ENCODE measurements at places on chromosomes 16 and 17.

- DNase-seq = no peak
These were observed 22.4 kb upstream of the SEC14L1 start for GRCh38 chr17:77118251-77118928.

DNA sequence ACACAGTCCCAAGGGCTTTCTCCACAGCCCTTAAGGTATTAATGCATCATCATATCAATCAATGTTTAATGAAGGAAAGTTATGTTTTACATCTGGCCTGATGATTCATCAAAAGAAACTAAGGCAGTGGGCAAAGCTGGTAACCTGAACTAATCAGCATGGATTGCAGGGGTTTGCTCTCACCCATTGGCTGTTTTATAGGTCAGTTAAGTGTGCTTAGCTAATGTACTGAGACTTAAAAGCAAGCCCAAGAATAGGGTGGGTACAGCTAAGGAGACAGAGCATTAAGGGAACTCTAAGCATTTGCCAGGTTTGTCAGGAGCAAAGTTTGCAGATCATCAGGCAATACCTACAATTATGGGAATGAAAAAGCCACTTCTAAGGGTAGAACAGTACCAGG, 1247.6 kb downstream of the CDH8 start:
- DNase-seq = no peak

GRCh38 chr17:47695429-47696376, 1.7 kb downstream of the TBKBP1 start:
- DNase-seq = no peak

DNA sequence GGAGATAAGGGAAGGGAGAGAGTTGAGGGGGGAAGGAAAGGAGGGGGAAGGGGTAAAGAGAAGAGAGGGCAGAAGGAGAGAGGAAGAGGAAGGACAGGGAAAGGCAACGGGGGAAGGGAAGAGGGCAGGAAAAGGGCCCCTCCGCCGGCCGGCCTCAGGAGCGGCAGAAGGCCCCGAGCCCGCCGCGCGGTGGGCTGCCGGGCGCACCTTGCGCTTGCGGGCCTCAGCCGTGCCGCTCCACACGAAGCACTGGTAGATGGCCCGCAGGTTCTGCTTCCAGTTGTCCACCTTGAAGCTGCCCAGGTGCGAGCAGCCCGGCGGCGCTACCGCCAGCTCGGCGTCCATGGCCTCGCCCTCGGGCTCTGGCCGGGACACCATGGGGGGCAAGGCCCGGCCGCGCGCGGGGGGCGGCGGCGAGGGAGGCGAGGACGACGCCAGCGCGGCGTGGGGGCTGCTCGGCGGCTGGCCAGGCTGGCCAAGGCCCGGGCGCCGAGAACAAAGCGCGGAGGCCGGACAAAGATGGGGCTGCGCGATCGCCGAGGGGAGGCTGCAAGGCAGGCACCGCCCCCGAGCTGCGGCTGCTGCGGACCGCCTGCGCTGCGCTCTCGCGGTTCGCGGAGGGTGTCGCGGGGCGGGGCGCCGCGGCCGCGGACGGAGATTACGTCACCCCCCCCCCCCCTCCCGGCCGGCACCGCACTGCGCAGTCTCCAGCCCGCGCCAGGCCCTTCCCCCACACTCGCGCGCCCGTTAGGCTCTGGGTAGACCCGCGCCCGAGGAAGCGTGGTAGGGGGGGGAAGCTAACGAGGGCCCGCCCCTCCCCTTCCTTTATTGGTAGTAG, at the start of gene USP22:
Gene USP22 (minus strand): TSS at position 554 of the 838 bp plus-strand sequence. CDS start 176 bp downstream, at position 378.
- DNase-seq = no peak

All from cerebellar nuclear complex (tissue), 1 donor.